NCI-H748 treated with DMSO at 0.1 percent for 48 hours (cell line): ENCODE measurements at places on chromosomes 11 and 22.

DNA sequence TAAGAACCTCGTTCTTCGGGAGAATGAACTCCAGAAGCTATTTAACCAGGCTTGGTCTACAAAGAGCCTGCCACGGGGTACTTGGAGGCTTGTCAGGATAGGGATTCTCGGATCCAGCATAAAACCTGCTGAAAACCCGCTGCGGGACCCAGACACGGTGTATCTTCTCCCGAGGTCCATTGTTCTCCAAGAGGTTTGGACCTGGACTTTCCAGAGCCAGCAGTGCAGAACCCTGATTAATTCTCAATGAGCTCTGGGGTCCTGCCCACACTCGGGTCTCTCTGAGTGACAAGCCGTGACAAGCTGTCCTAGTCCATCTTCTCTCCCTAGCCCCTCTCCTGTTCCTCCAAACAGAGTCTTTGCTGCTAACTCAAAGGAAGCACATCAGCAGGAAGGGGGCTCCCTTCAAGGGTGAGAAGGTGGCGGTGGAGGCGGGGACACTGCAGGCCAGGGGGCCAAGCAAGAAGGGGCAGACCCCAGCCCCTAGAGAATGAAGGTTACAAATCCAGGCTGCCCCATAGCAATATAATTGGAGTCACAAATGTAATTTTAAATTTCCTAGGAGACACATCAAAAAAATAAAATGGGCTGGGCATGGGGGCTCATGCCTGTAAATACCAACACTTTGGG lies 12.2 kb downstream of the SHANK2 start:
- DNase-seq = no peak

DNA sequence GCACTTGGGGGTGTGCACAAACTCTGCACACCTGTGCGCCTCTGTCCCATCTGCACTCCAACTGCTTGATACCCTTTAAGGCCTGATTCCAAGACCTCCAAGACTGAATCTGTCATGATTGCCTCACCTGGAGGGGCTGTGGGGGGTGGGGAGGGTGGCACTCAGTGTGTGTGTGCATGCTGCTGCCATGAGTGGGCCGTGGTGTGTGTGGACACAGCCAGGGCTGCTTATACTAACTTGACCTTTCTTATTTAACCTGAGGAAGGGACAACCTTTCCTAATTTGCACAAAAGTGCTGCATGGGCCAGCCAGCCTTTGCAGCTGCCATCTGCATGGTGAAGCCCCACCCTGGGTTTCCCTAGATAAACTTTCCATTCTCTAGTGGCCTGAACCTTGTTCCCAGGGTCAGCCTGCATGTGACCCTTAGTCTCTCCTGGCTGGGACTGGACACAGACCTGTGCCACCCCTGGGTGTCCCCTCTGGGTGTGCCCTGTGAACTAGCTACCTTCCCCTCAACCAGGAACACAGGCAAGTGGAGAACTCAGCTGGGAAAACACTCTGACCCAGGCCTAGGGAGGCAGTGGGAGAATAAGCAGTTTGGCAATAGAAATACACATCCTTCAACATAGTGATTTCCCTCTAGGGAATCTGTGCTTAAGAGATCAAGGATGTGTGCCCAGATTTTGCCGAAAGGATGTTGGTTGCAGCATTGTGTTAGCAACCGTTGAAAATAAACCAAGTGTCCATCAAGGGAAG lies 45.4 kb upstream of the DKK3 start:
- no peak for DNase-seq

DNA sequence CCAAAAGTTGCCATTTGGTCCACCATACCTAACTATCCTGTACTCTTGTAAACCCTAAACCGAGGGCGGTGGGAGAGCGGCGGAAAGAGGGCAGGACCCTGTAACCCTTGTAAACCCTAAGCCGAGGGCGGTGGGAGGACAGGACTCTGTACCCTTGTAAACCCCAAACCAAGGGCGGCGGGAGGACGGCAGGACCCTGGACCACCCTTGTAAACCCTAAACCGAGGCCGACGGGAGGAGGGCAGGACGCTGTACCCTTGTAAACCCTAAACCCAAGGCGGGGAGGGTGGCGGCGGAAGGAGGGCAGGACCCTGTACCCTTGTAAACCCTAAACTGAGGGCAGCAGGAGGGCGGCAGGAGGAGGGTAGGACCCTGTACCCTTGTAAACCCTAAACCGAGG lies 12.5 kb upstream of the OR52I2 start:
- DNase-seq = no peak

DNA sequence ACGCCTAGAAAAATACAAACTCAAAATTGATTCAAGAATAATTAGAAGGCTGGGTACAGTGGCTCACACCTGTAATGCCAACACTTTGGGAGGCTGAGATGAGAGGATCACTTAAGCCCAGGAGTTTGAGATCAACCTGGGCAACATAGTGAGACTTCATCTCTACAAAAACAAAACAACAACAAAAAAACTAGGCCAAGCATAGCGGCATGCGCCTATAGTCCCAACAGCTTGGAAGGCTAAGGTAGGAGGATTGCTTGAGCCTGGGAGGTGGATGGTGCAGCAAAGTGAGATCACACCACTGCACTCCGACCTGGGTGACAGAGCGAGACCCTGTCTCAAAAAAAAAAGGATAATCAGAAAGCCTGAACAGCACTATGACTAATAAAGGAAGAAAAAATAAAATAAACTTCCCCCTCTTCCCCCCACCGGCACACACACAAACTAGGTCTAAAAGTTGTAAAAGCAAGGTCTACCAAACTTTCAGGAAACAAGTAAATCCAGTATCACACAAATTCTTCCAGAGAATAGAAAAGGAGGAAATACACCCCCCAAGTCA lies 35.8 kb downstream of the RRAS2 start:
- no peak for DNase-seq

GRCh38 chr11:123519055-123519796 lies 89.2 kb downstream of the GRAMD1B start:
- no peak for DNase-seq

DNA sequence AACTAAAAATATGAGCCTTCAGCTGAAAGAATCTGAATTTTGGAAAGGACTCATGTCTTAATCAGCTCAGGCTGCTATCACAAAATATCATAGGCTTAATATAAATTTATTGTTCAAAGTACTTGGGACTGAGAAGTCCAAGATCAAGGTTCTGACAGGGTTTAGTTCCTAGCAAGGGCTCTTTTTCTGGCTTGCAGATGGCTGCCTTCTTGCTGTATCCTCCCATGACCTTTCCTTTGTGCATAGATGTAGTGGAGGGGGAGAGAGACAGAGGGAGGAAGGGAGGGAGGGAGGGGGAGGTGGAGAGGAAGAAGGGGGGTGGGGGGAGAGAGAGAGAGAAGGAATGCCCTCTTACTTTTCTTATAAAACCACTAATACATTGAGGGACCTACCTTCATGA lies 306.8 kb upstream of the DDI1 start:
- no peak for DNase-seq

GRCh38 chr22:50146439-50147238 lies 23.9 kb upstream of the PANX2 start:
- no peak for DNase-seq

- no peak for DNase-seq
Measured at GRCh38 chr11:59173080-59173963, 1.4 kb downstream of the DTX4 start.

DNA sequence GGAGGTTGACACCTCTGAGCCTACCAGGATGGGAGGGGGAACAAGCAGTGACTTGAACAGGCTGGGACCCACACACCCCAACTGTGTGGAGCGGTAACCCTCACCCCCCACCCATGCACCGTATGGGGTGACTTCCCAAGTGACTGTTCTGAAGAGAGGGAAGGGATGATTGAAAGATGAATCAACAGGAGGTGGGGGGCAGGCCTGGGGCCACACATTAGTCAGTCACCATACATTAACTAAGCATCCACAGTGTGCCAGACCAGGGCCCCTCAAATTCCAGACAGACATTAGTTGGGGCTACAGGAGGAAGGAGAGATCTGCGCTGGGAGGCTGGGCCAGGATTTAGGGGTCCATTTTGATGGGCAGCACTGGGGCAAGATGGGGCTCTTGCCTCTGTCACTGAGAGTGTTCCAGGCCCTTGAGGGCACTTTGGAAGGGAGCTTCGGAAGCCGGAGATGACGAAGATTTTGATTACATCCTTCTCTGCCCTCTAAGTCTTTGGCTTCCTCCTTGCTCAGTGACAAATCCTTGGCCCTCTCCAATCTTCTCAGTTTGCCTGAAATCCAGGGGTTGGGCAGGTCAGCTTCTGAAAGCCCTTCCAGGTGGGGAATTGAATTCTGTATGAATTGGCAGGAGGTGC lies 966 bp downstream of the SMTN start:
- no peak for DNase-seq

- DNase-seq = no peak
Measured at GRCh38 chr11:6237266-6237665, 1.6 kb upstream of the CNGA4 start.

DNA sequence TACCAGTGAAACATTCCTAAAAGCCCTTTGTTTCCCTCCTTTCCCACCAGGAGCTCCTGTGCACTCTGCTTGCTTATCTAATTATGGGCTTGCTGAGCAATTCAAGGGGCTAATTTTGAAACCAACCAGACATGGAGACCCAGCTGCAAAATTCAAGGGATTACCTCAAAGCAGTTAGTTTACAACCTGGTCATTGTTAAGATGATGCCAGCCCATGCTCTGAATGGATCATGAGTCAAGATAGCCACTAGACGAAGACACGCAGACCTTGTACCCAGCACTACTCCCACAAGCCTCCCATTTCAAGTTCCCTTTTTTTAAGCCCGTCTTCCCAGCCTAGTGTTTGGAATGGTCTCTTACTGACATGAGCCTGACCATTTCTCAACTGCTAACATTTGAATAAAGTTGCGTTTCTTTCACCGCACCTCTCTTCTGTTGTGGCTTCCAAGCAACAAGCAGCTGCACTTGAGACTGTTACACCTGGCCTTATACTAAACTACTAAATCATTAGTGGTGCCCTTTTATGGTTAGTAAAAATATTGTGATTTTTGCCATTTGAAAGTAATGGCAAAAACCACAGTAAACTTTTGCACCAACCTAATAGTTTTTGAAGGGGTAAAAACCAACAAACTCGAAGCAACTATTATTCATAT lies 315.3 kb upstream of the LUZP2 start:
- no peak for DNase-seq

DNA sequence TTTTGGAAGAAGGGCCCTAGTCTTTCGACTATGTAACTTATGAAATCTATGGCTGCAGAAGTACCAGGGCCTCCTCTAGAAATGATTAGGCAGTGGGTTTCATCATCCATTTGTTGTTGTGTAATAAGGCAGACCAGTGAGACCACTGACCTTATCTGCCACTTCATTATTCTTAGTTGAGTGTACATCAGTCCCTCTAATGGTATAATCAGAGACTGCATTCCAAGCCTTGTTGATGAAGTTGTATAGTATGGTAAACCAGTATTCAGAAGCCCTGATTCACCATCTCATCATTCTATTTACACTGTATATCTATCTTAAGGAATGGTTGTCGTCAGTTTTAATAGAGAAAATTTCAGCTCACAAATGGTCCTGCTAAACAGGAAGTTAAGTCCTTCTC lies 32.2 kb upstream of the GRIA4 start:
- DNase-seq = no peak

DNA sequence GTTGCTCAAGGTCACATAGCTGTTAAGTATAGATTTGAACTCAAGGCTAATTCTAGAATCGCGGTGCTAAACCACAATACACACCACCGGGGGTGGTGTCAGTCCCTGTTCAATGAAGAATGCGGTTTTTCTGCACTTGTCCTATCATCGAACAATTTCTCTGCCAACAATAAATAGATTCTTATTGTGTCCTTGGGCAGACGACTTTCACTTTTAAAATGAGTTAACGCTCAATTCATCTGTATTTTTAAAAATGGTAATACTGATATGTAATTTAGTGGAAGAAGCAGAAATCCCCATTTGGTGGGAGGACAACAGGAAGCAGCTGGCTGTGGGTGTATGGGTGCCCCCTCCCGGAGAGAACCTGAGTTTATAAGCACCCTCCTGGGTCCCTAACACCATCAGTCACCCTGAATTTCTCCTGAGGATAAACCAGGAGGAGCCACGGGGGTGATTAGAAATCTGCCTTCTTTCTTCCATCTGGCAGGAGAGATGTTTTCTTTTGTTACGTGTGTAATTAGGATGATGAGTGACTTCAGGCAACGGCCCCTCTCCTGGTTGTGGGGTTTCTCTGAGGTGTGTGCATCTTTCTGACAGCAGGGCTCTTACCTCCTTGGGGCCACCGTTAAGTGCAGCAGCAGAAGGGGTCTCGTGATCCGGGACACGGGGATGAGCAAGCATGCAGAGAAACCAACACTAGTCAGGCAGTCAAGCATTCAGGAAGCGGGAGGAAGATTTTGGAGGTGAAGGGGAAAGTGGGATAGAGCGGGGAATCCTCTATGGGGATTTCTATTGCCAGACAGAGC lies 87.7 kb downstream of the GRAMD1B start:
- no peak for DNase-seq

DNA sequence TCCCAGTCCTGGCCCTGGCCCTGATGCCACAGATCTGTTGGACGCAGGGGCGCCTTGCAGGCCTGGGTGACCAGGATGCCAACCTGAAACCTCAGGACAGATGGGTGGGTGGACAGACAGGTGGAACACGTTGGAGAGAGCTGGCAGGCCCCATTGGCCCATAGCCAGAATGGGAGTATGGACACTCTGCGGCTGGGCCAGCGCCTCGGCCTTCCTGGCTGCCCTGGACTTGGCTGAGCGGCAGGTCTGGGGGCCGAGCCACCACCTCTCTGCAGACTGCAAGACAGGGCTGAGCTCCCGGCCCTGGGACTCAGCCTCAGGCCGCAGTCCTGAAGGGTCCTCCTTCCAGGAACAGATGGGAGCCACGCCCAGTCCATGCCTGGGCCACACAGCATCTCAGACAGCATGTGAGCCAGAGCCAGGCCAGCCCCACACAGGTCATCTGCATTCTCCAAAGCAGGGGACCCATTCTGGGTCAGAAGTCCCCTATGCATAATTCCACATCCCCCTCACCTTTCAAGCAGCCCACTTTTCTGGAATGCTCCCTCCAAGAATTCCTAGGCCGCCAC lies 14.1 kb downstream of the WNT7B start:
- DNase-seq = no peak

DNA sequence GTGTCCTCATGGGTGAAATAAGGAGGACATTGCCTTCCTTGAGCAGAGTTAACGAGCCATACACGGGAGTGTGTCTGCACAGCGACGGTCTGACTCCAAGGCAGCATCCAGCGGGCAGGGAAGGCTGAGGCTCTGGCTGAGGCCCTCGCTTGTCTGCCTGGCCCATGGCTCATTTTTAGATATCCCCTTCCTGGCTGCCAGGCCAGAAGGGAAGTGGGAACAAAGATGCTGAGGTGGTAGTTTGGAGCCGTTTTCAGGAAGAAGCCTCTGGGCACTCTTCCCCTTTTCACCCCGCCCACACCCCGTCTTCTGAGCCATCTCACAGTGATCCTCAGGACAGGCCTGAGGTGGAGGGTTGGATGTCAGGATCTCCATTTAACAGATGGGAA lies 3.0 kb upstream of the SLCO2B1 start:
- DNase-seq = no peak

DNA sequence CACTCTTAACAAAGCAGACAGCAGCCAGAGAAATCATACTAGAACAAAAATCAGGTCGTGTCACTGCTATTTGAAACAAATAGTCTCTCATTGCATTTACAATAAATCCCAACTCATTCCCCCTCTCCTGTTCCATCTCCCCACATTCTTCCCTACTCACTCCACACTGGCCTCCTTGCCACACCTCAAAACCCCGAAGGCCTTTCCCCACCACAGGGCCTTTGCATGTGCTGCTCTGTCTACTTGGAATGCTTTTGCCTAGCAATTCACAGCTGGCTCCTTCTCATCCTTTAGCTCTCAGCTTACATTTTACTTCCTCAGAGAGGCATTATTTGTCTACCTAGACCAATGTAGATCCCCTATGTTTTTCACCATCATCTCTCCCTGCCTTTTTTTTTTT lies 6.3 kb upstream of the THOC5 start:
- no peak for DNase-seq
